ENCODE measurements at places on chromosomes 13 and 19. TPM values are rescaled to one million over a fixed set of nuclear protein-coding genes. Genes with fewer than 3 reads are reported as not detected.
A peak's percentile ranks its signal among the peaks of the same experiment; 100 is the strongest.

- peak; percentile 93 for DNase-seq
Observed at GRCh38 chr13:26557393-26558073, at the start of gene WASF3. WASF3 (plus strand) TSS chr13:26557683; CDS start chr13:26642271, 84,588 bp downstream.

The KLHL1 gene
- total RNA-seq: not detected

- no peak for DNase-seq
Observed at GRCh38 chr19:39146091-39146490, 20.5 kb downstream of the PAK4 start.

DNA sequence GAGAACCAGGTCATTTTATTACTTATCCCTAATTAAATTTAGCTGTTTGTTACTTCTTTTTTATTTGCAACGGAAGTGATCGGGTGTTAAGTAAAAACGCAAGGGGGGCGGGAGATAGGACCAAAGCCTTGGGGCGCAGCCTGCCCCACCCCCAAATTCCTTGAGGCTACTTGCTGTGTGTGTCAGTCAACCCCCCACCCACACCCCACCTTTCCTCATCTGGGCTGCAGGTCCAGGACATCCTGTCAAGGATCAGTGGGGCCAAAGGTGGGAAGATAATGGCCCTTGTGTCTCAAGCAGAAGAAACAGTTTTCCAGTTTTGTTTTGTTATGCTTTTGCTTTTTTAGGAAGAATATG, 1.2 kb upstream of the FOXO1 start:
- no peak for DNase-seq

- DNase-seq: no peak
Observed at GRCh38 chr19:5157186-5157585, 183.4 kb downstream of the PTPRS start.

The NALCN gene
- 2.3 TPM for total RNA-seq

The ZSCAN5B gene
- total RNA-seq: not detected
